ENCODE measurements at places on chromosomes 7 and 10.

DNA sequence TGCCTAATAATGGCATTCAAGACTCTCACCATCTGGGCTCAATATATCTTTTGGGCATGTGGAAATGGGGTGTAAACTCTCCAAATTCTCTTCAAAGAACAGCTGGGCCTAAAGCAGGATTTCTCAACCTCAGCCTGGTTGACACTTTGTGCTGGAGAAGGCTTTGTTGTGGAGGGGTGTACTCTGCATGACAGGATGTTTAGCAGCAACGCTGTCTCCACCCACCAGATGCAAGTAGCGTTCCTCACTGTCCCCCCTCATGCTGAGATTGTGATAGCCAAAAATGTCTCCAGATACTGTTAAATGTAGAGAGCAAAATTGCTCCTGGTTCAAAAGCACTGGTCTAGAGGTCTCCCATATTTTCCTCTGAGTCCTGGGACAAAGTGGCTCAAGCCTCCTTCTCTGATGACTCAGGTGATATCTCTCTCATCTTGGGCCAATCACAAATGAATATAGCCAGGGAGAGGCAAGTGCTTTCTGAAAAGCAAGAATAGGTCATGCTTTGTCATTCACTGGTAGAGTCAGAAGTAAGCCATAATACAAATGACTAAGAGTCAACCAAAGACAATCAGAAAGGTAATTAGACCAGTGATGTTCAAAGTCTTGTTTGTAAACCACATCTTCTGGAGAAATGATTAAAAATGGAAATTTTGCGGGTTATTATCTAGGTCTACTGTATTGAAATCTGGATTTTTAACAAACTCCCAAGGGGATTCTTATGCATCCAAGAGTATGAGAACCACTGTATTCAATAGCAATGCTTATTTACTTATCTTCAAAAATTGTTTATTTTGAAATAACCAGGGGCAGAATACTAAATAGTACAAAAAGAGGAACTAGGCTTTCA, 330.8 kb downstream of the PTEN start:
- DNase-seq, result peak; percentile 28

DNA sequence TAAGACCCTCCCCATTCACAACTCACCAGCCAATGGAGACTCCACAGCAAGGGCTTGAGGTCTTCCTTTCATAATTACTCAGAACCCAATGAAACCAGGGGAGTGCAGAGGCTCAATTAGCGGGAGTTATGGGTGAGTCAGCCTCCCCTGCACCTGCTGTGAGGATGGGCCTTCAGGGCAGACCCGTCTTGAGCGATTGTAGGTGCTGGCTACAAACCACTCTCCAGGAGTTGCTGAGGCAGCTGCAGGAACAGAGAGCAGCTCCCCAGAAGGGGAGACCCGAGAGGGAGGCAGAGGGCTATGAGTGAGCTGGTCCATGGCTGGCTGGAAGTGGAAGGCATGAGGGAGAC, 58.5 kb upstream of the SORCS3 start:
- peak; percentile 59 for DNase-seq

- no peak for DNase-seq
These were observed 438.6 kb upstream of the GALNT17 start for GRCh38 chr7:70693321-70693685.

- no peak for DNase-seq
These were observed 21.5 kb upstream of the PFKFB3 start for GRCh38 chr10:6181249-6181648.

- DNase-seq, result peak; percentile 35
These were observed 32.8 kb downstream of the CPVL start for GRCh38 chr7:29113384-29114102.

DNA sequence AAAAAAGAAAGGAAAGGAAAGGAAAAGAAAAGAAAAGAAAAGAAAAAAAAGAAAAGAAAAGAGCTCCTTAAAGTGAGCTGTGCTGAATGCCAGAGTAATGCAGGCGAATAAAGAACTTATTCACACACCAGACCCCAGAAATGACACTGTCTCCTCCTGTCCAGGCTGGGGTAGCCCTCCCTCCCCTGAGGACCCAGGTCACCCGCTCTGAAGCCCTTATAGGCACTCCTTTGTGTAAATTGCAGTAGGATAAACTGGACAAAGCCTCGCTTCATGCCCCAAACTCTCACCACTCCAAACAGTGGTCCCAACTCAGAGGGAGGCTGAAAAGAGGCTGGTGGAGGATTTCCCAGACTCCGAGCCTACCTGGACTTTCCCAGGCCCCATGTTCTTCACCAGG, 46.3 kb downstream of the PKD1L1 start:
- DNase-seq, result no peak

- DNase-seq, result no peak
These were observed 30.2 kb downstream of the ACADSB start for GRCh38 chr10:123038782-123039631.

DNA sequence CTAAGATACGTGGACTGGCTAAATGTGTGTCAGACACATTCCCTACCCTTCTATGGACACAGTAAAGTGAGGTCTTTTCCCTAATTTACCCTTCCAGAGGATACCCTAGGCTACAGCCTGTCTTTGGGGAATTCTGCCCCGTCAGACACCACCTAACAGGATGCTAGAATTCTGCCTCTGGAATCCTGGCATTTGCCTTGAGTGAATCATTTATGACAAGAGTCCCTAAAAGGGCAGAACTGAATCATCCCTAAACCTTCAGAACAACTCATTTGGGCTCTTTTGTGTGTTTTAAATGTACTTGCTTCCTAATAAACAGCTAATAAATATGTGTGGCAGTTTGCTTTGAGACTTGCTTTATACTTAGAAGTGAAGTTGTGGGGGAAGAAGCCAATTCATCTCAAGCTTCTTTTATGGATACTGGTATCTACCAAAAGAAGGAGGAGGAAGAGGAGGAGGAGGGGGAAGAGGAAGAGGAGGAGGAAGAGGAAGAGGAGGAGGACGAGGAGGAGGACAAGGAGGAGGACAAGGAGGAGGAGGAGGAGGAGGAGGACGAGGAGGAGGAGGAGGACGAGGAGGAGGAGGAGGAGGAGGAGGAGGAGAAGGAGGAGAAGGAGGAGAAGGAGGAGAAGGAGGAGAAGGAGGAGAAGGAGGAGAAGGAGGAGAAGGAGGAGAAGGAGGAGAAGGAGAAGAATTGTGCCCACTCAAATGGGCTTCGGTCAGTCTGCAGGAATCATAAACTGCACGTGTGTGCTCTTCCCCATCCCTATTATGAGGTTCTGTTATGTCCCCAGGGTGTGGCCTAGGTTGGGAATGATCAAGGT, 27.1 kb downstream of the PARP12 start:
- peak; percentile 86 for DNase-seq

- DNase-seq, result no peak
These were observed at the start of gene SFTPA2 for GRCh38 chr10:79560160-79560709. Gene SFTPA2 (minus strand): TSS chr10:79560407. CDS start chr10:79559483, 924 bp downstream.

DNA sequence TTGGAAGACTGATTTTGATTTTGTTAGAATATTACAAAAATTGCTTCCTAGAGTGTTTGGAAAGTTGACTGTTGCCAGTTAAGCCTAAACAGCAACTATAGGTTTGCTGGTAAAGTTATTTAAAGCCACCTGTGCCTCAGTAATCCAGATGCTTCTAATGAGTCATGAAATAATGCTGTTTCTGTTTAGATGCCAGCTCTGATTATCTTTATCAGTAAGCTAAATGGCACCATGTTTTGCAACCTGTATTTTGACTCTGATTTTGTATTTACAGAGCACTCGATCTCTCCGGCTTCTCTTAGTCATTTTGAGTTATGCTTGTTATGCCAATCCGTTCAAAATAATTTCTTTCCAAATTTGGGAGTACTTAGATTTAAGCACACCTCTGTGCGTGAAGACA, 366.1 kb downstream of the EXOC4 start:
- DNase-seq, result no peak

DNA sequence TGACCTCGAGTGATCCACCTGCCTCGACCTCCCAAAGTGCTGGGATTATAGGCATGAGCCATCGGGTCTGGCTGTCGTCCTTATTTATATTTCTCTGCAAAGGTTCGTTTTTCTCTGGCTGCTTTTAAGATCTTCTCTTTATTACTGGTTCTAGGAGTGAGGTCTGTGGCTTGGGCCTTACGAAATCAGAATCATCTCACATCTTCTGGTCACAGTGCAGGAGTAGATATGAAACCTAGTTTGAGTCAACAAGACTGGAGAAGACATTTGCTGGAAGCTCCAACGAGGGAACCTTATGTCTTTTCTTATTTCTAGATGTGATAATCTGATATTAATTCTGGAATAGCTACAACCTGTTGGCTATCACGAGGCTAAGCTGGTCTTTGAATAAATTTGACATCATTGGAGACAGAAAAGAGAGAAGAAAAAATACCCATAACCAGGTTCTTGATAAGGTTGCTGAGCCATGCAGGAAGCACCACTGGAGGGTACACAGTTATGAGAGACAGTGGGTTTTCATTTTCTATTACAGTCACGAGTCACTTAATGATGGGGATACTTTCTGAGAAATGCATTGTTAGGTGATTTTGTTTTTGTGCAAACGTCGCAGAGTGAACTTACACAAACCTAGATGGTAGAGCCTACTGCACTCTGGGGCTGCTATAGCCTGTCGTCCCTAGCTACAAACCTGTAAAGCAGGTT, 25.6 kb upstream of the IL15RA start:
- DNase-seq, result no peak

GRCh38 chr7:4073052-4073451, 609.0 kb upstream of the FOXK1 start:
- DNase-seq, result no peak

DNA sequence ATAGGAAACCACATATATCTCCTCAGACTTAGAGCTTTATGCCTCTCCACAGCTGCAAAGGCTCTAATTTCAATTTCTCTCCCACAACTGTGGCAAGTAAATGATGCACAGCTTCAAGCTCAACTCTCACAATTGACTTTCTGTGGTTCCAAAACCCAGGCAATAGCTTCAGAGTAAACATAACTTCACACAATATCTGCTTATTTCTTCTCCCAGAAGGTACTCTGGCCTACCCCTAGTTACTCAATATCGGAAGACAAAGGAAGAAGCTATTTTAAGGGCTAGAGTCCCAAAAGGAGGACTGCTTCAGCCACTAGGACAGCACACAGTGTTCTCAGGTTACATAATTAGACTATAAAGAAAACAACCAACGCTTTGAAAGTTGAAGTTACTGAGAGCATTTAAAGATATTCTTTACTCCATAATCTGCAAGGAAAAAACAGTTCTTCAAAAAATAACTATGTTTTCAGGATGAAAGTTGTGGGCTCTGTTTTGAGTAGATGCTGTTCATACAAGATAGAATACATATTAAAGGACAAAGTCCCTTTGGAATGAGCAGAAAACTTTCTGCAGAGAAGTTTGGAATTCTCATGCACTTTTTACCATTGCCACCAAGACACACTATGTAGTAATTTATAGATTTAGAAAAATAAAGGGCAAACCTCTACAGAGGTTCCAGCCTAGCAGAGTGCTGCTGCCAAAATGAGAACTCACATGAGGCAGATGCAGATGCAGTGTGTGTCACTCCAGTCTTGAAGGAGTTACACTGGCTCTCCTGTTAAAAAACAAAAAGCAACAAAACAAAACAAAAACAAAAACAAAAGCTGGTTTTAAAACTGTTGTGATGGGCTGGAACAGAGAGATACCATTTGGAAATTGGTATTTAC, 81.8 kb downstream of the NT5C2 start:
- no peak for DNase-seq

DNA sequence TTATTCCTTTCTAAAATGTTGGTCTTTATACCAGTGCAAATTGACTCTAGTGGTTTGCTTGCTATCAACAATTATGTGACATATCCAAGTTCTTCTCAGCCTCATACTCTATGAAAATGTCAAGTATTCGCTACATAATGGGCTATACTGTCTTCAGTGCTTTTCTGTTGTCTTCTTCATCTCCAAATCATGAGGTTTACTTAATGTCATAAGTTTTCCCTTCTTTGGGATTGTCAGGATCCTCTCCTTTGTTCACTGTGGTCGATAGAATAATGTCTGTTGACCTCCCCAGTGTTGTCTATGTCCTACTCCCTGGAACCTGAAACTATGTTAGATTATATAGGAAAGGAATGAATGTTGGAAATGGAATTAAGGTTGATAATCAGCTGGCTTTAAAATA, 16.4 kb upstream of the RALA start:
- no peak for DNase-seq

- DNase-seq, result peak; percentile 70
These were observed 117.2 kb downstream of the PIP4K2A start for GRCh38 chr10:22597138-22597537.

DNA sequence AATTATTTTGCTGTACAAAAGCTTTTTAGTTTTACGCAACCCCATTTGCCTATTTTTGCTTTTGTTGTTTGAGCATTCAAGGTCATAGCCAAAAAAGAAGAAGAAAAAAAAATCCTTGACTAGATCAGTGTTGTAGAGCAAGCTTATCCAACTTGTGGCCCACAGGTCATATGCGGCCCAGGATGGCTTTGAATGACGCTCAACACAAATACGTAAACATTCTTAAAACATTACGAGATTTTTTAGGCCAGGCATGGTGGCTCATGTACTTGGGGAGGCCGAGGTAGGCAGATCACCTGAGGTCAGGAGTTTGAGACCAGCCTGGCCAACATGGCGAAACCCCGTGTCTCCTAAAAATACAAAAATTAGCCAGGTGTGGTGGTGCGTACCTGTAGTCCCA, 8.1 kb upstream of the MALSU1 start:
- DNase-seq, result no peak

DNA sequence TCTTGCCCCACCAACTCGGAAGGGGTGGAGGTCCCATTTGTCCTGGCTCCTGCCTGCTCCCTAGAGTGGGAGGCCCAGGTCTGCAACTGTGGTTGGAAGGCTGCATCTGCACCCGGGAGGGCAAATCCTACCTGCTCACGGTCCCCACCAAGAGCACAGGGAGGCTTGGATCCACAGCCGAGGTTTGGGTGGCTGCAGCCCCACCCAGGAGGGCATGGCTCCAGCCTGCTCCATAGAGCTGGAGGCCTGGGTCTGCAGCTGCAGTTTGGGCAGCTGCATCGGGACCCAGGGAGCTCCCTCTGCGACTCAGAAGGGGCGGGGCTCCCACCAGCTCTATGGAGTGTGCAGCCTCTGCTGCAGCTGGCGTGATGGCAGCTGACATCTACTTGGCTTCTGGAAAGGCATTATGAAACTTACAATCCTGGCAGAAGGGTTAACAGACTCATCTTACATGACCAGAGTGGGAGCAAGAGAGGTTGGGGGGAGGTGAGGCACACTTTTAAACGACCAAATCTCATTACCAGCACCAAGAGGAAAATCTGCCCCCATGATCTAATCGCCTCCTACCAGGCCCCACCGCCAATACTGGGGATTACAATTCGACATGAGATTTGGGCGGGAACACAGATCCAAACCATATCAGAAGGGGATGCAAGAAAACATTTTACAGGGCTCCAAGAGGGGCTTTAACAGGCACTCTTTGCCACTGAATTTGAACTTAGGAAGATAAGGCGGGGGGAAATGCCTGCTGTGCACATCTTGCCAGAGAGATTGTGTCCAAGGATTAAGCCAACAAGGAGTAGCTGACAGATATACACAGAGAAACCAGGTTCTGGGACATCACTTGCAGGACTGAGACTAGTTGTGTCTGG, 8.2 kb upstream of the BLVRA start:
- no peak for DNase-seq

GRCh38 chr7:137304624-137305235, 38.8 kb downstream of the PTN start:
- DNase-seq, result no peak

All from EL (cell line).